Gastroesophageal sphincter (tissue), 4 donors: ENCODE measurements at places on chromosomes 3 and 15.
A peak's percentile ranks its signal among the peaks of the same experiment; 100 is the strongest.

DNA sequence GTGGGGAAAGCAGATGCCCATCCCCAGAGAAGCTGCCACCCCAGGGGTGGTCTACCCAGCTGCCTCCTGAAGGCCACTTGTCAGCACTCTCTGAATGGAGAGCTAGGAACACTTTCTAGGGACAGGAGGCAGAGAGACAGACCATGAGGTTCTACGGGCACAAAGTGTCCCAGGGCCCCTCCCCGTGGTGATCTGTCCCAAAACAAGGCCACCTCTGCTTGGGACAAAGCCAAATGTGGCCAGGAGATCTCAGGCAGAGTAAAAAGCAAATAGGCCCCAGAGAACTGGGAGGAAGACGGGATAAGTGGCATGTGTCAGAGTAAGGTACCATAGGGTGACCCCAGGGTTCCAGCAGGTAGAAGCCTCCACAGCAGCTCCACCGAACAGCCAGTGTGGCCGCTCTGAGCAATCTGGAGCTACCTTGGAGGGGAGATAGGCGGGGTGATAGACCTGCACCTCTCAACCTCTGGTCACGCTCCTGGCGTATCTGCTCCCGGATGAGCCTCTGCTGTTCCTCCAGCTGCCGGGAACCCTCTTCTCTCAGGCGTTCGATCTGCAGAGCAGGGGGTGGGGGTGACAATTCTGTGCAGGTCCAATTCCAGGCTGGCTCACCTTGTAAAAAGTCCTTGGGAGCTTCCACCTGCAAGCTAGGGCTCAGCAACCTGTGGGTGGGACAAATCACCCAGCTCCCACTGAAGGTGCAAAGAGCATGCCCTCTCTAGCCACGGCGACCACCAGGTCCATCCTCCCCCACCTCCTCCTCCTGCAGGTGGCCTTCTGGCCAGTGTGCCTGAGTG is 6.2 kb downstream of the C15orf62 start:
- no peak overlapping the region for H3K27ac ChIP-seq
- no peak overlapping the region for H3K4me3 ChIP-seq
- no peaks in the 10 kb centered on the region for H3K4me1 ChIP-seq
- peaks cover 95% of the 10 kb centered on the region for H3K36me3 ChIP-seq
- no peaks in the 10 kb centered on the region for H3K27me3 ChIP-seq

DNA sequence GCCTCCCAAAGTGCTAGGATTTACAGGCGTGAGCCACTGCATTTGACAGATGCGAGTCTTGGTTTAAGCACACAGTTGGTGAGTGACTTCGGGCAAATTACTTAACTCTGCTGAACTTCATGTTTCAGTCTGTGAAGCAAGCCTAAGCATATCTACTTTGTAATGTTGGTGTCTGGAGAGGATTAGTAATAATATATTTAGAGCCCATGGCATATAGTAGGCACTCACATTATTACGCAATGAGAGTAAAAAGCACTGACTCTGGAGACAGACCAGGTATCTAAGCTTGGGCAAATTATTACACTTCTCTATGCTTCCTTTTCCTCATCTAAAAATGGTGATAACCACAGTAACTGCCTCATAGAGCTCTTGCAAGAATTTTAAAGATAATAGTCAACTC is 208.7 kb upstream of the P2RY1 start:
- H3K4me3 ChIP-seq, result no peak overlapping the region
- no peaks in the 10 kb centered on the region for H3K36me3 ChIP-seq
- no peak overlapping the region for H3K27ac ChIP-seq
- no peak for ATAC-seq

DNA sequence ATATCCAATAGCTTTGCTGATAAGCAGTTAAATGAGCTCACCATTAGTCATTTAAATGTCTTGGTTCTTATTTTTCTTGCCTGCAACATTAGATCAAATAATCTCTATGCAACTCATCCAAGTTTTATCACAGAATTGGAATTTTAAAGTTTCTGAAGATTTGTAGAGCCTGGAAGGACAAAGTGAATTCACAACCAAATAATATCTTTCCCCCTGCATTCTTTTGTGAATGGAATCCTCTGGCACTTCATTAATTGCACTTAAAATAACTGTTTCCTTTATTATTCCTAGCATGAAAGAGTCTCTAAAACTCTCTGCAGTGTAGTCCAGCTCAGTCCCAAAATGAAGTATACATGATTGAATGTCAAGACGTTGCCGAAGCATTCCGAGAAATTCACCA is 345.6 kb upstream of the TGFBR2 start:
- H3K4me3 ChIP-seq, result no peak overlapping the region
- H3K36me3 ChIP-seq, result no peaks in the 10 kb centered on the region
- no peaks in the 10 kb centered on the region for H3K27me3 ChIP-seq
- peak overlapping the region; percentile 43 for H3K27ac ChIP-seq
- ATAC-seq, result no peak

GRCh38 chr3:110099711-110100110 is 762.4 kb upstream of the DPPA4 start:
- H3K27ac ChIP-seq, result no peak overlapping the region
- H3K36me3 ChIP-seq, result no peaks in the 10 kb centered on the region
- no peaks in the 10 kb centered on the region for H3K27me3 ChIP-seq

DNA sequence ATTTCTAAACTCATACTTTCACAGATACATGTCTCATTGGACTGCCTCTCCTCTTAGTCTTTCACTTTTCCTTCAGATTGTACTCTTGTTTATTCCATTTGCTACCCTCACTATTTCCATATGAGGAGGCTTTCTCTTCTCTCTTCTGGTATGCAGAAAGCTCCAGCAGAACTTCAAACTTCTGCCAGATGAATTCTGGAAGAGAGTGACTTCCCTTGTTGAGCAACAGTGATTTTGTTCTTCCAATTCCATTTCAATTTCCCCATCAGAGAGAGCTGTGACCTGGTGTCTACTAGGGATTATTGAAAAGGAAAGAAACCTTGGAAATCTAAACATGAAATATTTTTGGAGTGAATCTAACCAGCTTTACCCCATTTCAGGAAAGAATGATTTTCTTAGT is 523.2 kb upstream of the ZNF717 start:
- no peak overlapping the region for H3K4me3 ChIP-seq
- no peaks in the 10 kb centered on the region for H3K27me3 ChIP-seq

- no peak for ATAC-seq
- H3K36me3 ChIP-seq, result no peaks in the 10 kb centered on the region
- H3K4me1 ChIP-seq, result no peaks in the 10 kb centered on the region
- H3K27ac ChIP-seq, result no peak overlapping the region
- H3K4me3 ChIP-seq, result no peak overlapping the region
- no peaks in the 10 kb centered on the region for H3K27me3 ChIP-seq
These were observed 3.0 kb downstream of the KNG1 start for GRCh38 chr3:186719945-186720739.

- no peaks in the 10 kb centered on the region for H3K4me1 ChIP-seq
- ATAC-seq, result peak; percentile 55
- H3K27me3 ChIP-seq, result no peaks in the 10 kb centered on the region
These were observed 53.0 kb downstream of the ZNF148 start for GRCh38 chr3:125322166-125322565.

DNA sequence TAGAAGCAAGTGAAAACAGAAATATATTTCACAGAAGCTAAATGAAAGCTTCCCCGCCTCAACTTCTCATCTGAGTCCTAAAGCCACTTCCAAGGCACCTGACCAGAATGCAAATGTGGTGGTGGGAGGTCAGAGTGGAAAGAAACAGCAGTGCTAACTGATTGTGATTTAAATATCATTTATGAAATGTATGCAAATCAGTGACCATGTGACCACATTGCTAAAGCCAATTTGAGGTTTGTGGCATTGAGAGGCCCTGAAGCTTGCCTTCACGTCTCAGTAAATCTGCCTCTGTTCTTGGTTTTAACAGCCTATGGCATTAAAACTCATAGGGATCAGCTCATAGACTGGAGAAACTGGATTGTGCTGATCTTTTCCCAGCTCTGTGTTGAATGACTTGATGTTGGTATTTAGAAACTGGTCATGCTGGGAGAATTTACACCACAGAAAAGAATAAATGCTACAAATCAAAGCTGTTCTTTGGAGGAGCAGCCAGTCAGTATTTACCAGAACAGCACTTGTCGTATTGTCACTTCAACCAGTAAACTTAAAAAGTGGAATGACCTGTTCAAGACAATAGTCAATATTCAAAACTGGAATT is 481.4 kb upstream of the ALCAM start:
- no peak overlapping the region for H3K4me3 ChIP-seq
- H3K27me3 ChIP-seq, result no peaks in the 10 kb centered on the region
- no peak for ATAC-seq
- H3K4me1 ChIP-seq, result no peaks in the 10 kb centered on the region
- H3K36me3 ChIP-seq, result no peaks in the 10 kb centered on the region

- H3K27me3 ChIP-seq, result no peaks in the 10 kb centered on the region
- ATAC-seq, result no peak
- H3K36me3 ChIP-seq, result no peaks in the 10 kb centered on the region
- H3K27ac ChIP-seq, result no peak overlapping the region
These were observed 70.4 kb downstream of the GJD2 start for GRCh38 chr15:34684351-34684750.

DNA sequence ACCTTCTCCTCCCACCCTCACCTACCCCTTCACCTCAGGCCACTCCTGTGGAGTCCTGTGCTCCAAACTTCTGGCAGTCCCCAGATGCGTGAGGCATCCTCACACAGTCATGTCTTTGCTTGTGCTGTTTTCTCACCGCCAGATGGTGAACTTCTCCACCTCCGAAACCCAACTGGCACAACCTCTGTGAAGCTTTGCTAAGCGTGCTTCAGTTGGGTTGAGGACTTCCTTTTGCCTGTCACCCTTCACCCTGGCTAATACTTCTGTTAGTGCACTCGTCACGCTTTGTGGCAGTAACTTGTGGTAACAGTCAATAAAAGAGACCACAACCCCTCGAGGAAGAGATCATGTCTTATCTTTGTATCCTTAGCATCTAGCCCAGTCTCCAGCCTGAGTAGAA is 42.0 kb upstream of the SKOR1 start:
- H3K4me3 ChIP-seq, result no peak overlapping the region
- no peak overlapping the region for H3K27ac ChIP-seq
- H3K4me1 ChIP-seq, result no peaks in the 10 kb centered on the region
- peaks cover 32% of the 10 kb centered on the region for H3K36me3 ChIP-seq
- H3K27me3 ChIP-seq, result no peaks in the 10 kb centered on the region
- no peak for ATAC-seq

GRCh38 chr3:85785766-85786165 is 827.0 kb downstream of the CADM2 start:
- no peaks in the 10 kb centered on the region for H3K27me3 ChIP-seq
- ATAC-seq, result no peak
- peaks cover 11% of the 10 kb centered on the region for H3K4me1 ChIP-seq
- H3K27ac ChIP-seq, result no peak overlapping the region
